ENCODE measurements at places on chromosomes 11 and 22.

- DNase-seq = no peak
These were observed 9.2 kb downstream of the FADD start for GRCh38 chr11:70212227-70212811.

- no peak for DNase-seq
These were observed 114.4 kb upstream of the NNMT start for GRCh38 chr11:114181752-114182151.

GRCh38 chr11:66886671-66887221, 29.9 kb downstream of the LRFN4 start:
- DNase-seq = no peak

- no peak for DNase-seq
These were observed 1163.7 kb downstream of the FAM181B start for GRCh38 chr11:81569999-81570398.

DNA sequence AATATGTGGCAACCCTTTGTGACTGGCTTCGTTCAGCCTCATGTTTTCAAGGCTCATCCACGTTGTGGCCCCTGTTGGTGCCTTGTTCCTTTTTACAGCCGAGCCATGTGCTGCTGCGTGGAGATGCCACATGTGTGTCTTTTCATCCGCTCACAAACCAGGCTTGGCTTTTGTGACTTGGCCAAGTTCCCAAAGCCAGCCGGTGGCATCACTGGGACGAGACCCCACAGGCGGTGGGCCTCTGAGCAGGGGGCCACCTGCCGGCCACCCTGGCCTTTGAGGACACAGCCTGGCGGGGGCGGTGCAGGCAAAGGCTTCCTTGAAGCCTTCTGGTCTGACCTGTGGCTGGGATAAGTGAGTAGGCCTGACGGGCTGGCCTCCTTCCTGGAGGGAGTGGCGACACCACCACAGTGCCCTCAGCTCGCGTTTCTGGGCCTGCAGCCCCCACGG, 10.5 kb downstream of the GRK2 start:
- no peak for DNase-seq

DNA sequence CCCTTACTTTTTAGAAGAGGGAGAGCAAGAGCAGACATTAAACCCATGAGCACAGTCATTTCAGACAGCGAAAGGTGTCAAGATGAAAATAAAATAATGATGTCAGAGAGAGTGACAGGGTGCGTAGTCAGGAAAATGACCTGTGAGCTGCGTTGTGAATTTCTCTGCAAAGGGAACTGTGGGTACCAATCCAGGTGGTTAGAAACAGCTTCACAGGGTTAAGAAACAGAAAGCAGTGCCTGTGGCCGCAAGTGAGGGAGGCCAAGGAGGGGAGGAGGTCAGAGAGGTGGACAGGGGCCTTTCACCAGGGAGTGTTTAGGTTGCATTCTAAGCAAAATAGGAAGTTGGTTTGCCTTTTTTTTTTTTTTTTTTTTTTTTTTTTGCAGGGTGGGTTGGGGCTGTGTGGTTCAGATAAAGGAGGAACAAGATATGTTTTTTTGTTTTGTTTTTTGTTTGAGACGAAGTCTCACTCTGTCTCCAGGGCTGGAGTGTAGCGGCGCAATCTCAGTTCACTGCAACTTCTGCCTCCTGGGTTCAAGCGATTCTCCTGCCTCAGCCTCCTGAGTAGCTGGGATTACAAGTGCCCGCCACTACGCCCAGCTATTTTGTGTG, 7.9 kb downstream of the TIGD3 start:
- DNase-seq = no peak

DNA sequence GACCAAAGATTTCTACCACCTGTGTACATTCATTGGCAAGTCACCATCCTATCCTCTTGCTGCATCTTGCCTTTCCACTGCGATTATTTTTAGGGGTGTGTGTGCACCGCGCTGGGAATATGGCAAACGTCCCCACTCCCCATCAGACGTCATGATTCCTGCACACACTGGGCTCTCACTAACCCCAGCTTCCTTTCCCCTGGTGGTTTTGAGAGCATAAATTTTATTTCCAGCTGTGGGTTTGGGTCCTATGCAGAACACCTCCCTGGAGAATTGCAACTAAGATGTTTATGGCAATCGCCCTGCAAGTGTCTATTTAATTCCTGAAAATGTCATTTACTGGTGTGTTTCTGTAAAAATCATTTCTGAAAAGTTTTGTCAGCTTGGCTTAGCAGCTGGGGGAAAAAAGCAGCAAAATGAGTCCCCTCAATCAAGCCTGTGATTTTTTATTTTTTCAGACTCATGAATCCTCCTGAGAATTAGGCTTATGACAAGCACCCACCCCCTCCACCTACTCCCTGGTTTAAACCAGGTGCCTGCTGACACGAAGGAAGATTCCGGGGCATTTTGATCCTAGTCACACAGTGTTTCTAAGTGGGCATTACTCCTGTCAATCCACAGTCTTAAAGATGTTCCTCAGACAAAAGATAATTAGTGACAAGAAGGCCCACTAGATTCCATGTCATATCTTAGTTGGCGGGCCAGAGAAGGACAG, 23.8 kb downstream of the UPB1 start:
- DNase-seq = no peak

DNA sequence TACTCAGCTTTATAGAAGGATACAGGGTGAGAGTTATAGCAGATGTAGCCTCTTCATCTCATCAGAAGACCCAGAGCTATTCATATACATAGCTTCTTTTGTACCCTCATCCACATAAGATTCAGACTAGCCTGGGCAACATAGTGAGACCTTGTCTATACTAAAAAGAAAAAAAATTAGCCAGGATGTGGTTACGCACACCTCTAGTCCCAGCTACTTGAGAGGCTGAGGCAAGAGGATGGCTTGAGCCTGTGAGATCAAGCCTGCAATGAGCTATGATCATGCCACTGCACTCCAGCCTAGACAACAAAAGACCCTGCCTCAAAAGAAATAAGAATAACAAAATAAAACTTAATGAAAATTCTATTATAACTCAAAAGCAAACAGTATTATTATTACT, 36.7 kb upstream of the B3GNT6 start:
- no peak for DNase-seq

GRCh38 chr22:37409031-37409430, 18.2 kb downstream of the ELFN2 start:
- DNase-seq = no peak

- no peak for DNase-seq
These were observed 65.5 kb downstream of the AAMDC start for GRCh38 chr11:77886401-77886800.

- no peak for DNase-seq
These were observed 512.4 kb downstream of the DLG2 start for GRCh38 chr11:85114786-85115185.

GRCh38 chr22:43707648-43708047, 104.5 kb downstream of the EFCAB6 start:
- DNase-seq = no peak

DNA sequence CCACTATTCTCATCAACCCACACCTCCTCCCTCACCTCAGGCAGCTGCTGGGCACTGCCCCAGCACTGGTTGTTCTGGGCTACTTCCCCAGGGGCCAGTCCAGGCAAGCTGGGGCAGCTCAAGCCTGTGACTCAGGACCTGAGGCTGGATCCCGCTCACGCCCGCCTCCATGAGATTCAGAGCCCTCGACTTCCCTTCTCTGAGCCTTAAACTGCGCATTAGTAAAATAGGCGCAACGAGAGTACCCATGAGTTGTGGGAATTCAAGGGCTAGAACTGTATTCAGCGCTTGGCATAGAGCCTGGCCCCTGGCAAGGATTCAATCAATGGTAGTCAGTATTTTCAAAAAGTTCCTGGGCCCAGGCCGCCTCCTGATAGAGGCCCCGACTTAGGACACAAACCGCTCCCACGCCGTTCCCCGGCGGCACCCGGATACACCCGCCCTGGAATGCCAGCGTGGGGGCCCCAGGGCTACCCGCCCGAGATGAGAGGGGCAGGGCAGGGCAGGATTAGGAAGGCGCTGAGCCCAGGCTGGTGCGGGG, 723 bp upstream of the CD82 start:
- no peak for DNase-seq

DNA sequence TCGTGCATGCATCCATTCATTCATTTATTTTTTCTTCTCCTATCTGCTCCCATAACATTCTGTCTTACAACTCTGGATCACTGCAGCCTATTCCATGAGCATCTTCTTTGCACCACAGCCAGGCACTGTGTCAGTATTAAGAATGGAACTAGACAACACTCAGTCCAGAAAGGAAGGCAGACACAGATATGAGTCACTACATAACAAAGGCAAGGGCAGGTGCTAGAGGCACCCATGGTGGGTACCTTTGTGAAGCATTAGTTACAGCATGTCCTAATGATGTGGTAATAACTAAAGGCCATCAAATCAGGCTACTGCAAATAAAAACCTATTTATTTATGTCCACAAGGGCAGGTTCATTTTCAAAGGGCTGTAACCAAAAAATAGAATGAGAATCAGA, 28.1 kb downstream of the TENM4 start:
- DNase-seq = no peak

DNA sequence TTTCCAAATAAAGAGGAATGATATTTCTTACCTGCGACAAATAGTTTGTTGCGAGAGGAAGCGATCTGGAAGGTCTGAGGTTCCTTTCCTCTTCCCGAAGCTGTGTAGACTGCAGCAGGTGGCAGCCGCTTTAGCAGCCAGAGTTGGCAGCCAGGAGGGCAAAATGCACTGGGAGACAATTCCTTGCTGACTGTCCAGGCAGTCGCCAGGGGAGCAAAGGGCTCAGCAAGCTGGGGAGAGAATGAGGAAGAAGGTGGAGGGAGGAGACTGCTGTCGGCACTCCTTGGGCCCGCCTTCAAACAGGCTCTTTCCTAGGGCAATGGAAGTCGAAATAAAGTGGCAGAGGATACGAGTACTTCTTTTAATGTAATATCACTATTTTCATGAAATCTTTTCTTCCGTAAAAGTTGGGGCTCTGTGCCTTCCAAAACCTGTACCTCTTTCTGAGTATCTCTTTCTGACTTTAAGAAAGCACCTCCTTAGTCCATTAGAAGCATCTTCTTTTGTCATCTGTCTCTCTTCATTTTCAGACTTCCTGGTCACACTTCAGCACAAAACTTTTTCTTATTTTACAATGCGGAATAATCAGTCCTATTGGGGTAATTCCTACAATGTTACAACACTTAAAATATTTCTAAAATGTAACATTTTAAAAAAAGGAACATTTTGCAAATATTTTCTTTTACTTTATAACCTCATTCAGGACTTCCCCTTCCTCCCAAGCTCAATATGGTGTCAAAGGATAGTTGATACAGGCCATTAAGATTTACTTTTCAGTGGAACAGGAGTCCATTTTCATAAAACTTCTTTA, at the start of gene IL18:
TSS of gene IL18 (minus strand) at position 220 of the 811 bp plus-strand sequence. CDS start 9,041 bp downstream, outside the sequence.
- DNase-seq = no peak

GRCh38 chr11:12245549-12246016, 131.8 kb upstream of the PARVA start:
- DNase-seq = no peak

DNA sequence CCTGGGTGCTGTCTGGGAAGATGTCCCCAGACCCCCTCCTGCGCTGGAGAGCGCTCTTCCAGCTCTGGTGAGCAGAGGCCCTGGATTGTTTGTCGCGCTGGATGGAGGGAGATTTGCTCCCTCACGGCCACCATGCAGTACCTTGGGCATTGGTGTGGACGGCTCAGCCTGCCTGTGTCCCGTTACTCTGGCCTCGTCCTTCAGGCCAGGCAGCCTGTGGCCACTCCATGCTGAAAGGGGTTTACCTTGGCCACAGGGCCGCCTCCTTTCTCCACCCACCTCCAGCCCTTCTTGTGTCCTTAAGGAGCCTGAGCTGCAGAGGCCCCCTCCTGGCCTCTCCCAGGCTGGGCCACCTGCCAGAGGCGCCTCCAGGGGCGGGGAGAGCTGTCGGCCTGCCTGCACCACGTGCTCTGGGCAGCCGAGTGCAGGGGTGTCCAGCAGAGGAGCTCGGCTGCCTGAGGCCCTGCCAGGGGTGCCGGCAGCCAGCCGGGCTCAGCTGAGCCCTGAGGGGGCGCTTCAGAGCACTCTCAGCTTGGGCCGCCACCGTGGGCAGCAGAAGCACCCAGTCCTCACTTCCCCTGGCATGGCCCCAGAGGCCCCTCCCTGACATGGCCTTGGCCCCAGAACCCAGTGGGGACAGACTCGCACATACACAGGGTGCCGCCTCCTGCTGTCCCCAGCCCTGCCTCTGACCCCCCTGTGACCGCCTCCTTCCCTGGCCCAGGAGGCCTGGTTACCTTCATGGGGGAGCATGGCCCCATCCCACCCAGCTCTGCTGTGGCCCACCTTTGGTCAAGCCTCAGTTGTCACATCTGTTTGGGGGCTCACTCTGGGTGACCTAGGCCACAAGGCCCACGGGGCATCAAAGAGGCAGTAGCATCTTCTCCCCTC, 3.4 kb downstream of the CCND1 start:
- DNase-seq = no peak

GRCh38 chr11:117601006-117601708, 195.9 kb downstream of the DSCAML1 start:
- no peak for DNase-seq

Measured in stimulated activated CD4-positive, alpha-beta T cell treated with anti-CD3 and anti-CD28 coated beads, Interleukin-1b, Interleukin-23, amount 100 ng/mL, for 4 hours (primary cell).